ENCODE measurements at places on chromosomes 1 and 21.
A peak's percentile ranks its signal among the peaks of the same experiment; 100 is the strongest.

DNA sequence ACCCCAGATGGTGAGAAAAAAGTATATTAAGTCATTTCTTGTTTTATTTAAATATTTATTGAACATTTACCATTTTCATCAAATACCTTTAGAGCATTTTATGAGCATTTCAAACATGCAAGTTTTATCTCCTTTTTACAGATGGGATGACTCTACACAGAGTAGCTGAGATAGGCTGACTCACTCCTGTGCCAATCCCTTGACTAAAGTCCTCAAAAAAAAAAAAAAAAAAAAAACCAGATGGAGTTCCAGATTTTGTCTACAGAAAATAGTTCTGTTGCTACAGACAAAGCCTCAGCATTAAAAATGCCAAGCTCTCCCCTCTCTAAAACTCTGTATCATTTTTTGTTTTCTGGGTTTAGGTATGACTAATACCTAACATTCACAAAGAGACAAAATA lies 303.0 kb upstream of the PLD5 start:
- DNase-seq: no peak

GRCh38 chr1:228018125-228018398 lies 11.3 kb downstream of the WNT3A start:
- DNase-seq: no peak

GRCh38 chr1:58881471-58881994 lies 97.7 kb upstream of the JUN start:
- DNase-seq: no peak

DNA sequence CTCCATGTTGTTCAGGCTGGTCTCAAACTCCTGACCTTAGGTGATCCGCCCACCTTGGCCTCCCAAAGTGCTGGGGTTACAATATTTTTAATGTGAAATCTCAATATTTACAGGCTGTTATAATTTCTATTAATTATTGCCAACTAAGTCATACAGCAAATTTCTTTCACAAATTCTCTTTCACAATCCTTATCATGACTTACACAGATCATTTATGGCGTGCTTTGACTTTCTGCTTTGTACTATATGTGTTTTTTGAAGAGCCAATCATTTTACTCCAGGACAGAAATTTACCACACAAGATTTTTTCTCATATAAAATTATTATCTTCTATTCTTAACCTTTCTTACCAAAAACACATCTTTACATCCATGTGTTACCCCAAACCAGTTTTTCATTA lies 1729.9 kb downstream of the NCAM2 start:
- peak; percentile 20 for DNase-seq

DNA sequence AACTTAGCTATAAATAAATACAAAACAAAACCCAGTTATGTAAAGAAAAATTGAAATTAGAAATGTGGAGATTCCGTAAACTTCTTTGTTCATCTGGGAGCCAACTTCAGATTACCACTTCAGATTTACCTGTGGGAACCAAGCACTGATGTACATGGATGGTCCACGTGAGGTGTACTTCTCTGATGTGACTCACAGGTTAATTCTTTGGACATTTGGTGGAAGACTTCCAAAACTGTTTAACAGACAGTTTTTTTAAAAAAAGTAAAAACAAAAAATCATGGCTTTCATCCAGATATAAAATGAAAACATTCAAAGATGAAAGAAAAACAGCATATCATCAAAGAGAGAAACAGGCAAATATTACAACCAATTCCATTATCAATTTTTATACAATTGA lies 92.0 kb downstream of the MAST2 start:
- no peak for DNase-seq

GRCh38 chr1:203937678-203938330 lies 76.4 kb downstream of the SNRPE start:
- DNase-seq: peak; percentile 77

DNA sequence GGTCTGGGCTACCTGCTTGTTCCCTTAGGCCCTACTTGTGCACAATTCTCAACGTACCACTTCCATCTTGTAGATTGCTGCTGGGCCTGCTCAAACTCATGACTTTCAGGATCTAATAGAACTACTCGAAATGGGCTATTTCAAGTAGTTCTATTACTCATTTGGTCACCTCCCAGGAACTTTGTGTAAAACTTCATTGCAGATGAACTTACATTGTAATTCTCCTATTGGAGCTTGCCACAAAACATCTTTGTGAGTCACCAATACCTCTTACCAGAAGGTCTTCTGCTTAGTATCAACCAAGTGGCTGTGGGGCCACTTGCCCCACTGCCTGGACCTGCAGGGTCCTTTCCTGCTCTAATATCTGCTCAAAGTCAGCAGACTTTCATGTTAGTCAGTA lies 10.7 kb upstream of the MYOCOS start:
- DNase-seq: no peak

DNA sequence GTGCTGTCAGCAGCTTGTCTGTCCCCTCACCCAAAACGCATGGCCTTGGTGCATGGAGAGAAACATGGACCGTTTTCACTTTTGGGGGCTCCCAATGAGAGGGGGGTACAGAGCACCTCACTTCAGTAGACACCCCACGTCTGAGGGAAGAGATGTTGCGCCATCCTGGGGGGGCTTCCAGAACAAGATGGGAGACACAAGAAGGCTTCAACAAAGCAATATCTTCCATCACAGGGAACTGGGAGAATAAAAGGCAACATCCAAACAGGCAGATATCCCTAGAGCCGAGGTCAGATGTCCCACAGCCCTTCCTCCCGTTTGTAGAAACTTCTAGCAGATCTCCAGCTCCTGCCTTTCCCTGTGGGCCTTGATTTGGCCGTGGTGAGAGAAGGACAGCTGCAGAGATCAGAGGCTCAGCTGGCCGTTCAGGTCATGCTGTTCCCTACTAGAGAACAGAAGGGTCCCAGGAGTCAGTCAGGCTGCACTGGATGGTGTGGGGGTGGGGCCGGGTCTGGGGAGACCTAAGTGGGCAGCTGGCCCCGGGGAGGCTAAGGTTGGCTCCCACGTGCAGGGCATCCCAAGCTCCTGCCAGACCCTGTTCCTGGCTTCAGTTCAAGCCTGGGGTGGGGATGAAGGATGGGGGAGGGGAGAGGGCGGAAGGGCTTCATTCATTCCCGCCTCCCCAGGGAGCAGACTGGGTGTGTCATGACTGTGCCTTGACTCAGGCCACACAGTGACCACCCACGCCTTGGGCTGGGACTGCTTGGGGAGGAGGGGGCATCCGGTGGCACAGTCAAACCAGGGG lies 4.4 kb downstream of the PLOD1 start:
- no peak for DNase-seq

DNA sequence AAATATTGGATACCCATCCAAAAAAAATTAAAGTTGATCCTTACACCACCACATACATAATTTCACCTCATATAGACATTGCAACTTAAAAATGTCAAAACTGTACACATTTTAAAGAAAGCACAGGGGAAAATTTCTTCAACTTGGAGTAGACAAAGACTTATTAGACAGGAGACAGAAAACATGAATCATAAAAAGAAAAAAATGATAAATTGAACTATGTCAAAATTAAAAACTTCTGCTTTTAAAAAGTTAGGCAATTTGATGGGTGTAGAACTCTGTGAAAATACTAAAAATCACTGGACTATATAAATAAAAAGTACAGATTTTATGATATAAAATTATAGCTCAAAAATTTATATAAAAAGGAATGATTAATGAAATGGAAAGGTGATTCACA lies 4.4 kb upstream of the OR10K1 start:
- DNase-seq: no peak

DNA sequence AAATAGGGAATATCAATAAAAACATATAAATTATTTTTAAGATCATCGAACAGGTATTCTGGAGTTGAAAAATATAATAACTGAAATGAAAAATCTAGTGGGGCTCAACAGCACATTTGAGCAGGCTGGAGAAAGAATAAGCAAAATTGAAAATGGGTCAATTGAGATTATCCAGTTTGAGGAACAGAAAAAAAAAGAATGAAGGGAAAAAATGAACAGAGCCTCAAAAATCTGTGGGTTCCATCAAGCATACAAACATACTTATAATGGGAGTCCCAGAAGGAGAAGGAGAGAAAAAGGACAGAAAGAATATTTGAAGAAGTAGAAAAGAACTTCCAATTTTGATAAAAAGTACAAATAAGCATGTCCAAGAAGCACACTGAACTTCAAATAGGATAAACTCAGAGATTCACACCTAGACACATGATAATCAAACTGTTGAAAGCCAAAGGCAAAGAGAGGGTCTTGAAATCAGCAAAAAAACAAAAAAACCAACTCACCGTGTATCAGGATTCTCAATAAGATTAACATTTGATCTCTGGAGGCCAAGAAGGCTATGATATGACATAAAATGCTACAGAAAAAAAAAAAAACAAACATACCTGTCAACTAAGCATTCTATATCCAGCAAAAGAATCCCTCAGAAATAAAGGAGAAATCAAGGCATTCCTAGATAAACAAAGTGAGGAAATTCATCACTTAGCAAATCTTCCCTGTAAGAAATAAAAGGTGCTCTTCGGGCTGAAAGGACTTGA lies 5.4 kb upstream of the COQ8A start:
- DNase-seq: no peak

DNA sequence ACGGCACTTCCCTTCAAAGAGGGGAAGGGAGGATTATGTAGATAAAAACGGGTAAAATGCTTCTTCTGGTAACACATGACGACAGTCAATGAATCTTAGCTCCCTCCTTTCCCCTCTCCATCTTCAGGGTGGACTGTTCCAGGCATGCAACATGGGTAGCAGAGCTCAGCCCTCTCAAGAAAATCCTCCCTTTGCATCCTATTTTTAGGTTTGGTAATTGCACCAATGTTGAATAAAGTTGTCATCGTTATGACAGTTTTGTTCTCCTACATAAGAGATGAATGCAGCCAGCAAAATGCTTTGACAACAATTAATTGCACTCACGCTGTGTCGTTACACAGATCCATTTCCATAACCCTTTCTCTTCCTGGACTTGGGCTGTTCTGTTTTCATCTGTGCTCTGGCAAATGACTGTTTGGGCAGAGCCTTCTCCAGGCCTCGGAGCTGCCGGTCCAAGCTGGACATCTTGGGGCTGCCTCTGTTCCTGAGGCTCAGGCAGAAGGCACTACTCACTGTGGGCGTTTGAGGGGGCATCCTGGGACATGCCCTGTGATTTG lies 127.6 kb downstream of the CNIH3 start:
- no peak for DNase-seq

- no peak for DNase-seq
Observed at GRCh38 chr1:24965571-24965930, 35.5 kb upstream of the RUNX3 start.

DNA sequence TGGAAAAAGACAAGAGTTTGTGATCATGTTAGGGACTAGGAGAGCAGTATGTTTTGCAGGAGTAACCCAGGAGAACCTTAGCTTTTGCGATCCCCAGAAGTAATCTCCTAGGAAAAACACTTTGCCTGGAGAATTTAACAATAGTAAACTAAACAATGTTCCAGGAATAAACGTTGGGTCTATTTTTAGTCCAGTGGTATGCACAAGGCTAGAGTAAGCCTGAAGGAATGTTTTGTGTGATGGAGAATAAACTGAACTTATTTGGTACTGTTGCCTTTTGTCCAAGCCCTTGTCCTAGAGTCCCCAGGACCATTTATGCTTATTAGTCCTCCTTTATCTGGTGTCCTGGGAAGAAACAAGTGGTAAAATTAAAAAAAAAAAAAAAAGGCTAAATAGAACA lies 28.7 kb upstream of the RGS5 start:
- DNase-seq: no peak

GRCh38 chr1:44367944-44368343 lies 12.9 kb upstream of the ERI3 start:
- no peak for DNase-seq

GRCh38 chr21:17139696-17140095 lies 373.1 kb upstream of the CXADR start:
- DNase-seq: peak; percentile 21

Data from Jurkat, Clone E6-1 (cell line).